ENCODE measurements at places on chromosomes 6 and 20.
A peak's percentile ranks its signal among the peaks of the same experiment; 100 is the strongest.

GRCh38 chr6:157045831-157046454 is 268.8 kb downstream of the ARID1B start:
- no peak for DNase-seq

DNA sequence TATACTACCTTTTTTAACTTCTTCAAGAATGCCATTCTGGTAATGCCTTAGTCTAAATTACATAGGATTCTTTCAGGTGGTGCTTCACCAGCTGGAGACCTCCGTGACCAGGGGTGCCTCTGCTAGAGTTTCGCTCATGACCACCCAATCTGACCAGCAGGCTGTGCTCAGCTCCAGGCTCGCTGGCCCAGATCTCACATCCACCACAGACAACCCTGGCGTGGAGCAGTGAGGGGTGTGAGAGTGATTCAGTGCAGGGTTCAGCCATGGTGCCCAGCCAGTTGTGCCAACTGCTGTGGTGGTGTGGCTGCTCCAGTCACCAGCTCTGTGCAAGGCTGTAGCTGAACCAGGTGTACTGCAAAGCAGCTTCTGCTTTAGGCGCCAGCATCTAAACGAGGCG is 198.6 kb downstream of the MMUT start:
- no peak for DNase-seq

GRCh38 chr6:43159599-43159998 is 11.5 kb upstream of the SRF start:
- no peak for DNase-seq

- no peak for DNase-seq
Measured at GRCh38 chr6:112004201-112005012, 49.5 kb upstream of the CCN6 start.

- no peak for DNase-seq
Measured at GRCh38 chr6:102549221-102549874, 1155.8 kb downstream of the GRIK2 start.

DNA sequence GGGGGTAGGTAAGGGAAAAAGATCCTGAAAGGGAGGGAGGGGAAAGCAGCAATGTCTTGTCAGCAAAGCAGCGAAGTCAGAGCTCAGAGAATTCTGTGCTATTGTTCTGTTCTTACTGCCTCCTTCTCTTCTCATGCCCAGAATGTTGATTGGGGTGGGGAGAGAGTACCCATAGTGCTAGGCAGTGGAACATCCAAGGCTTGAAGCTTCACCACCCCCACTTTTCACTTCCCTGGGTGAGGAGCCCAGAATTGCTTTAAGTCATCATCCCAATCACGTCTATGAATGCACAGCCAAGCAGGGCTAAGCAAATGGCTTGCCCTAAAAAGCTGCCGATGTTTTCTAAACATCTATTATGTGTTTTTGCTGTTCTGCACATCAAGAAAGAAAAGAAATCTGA is 16.5 kb downstream of the REPS1 start:
- DNase-seq: no peak

DNA sequence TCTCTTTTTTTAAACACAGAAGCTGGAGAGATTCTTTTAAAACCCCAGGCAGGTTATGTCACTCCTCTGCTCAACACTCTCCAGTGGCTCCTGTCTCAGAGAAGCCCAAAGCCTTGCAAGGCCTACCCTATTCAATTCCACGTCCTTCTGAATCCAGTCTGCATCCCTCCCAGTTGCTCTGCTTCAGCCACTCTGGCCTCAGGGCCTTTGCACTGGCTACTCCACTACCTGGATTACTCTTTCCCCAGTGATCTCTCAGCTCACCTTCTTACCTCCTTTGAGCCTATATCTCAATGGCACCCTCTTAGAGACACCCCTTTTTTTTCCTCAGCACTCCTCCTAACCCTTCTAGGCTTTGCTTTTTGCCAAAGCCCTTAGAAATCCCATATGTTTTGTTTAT is 185.8 kb downstream of the CLIC5 start:
- no peak for DNase-seq

DNA sequence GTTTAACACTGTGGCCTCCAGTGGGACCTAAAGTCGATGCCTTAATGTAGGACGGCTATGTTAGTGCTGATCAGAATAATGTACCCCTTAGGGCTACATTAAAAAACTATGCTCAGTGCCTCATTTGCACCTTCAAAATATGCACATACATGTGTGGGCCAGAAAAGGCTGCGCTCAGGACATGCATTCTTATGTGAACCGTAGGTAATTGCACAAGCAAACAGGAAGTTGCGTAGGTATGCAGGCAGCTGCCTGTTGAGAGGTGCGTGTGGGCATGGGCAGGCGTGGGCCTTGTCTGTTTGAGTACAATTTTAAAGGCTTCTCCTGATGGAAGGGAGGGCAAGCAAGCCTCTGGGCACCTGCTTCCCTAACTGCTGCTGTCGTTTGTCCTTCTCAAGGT is 116.2 kb upstream of the JAG1 start:
- DNase-seq: no peak

GRCh38 chr6:24721461-24722215 is 2.7 kb upstream of the C6orf62 start:
- no peak for DNase-seq

DNA sequence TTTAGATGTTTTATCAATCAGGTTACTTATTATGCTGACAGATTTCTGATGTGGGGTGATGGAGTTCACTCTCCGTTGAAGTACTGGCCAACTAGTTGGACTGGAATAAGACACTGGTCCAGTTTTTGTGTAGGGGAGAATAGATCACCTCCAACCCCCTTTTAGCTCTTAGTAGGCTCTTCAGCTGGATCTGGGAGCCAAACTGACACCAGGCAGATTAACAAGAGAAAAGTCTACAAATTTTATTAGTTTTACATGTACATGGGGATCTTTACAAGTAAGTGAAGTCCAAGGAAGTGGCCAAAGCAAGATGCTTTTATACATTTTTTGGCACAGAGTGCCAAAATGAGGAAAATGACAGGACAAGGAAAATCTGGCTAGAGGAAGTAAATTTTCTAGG is 107.1 kb downstream of the UBE3D start:
- DNase-seq: no peak

DNA sequence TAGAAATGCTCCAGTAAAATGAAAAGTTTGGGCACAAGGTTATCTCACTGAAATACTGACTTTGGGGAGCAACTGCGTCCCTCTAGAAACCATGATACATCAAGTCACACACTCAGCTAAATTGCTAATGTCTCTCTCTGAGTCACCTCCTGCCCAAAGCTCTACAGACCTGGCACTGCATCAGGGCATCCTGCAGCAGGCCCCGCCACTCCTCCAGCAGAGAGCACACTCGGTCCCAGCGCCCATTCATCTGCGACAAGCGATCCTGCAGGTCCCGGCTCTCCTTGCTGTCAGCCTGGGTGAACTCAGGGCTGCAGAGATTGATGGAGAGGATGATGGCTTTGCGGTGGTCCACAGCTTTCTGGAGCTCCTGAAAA is 329.0 kb downstream of the ESR1 start:
- no peak for DNase-seq

DNA sequence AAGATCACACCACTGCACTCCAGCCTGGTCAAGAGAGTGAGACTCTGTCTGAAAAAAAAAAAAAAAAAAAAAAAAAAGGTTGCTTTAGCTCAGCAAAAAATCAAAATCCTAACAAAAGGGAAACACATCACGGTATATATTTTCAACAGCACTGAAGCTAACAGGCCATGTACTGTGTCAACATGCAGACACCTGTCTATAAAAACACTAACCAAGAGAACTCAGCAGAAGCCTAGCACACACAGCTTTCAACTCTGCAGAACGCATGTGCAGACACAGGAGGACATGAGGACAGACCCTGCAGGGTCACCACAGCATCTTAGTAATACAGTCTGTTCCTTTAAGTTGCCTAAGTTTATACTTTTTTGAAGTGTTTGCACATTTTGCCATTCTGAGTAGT is 13.5 kb downstream of the NINL start:
- DNase-seq: no peak

DNA sequence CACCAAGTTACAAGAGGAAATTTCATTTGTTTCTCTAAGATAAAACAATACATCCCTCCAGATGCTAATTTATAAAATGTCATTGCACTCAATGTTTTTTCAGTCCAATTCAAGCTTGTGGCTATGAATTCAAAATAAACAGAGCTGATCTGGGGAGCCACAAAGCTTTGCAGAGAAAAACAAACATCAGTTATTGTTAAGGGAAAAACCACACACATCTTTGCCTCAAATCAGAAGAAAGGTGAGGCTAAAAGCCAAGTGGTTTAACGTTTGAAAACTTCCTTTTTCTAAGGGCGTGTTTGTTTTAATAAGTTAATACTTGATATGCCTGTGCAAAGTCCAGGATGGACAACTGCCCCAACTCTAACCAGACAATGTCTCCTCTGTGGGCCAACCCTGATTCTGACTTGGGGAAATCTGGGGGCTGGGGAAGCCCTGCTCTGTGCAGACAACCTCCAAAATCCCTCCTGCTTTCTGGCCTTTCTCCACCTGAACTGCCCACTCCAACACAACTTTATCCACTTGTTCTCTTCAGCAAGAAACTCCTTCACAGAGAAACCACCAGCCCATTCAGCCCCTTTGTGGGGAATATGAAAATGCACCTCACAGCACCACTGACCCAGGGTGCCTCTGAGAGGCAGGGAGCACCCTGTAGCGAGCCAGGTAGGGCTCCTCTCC is 44.6 kb upstream of the NT5E start:
- no peak for DNase-seq

- no peak for DNase-seq
Measured at GRCh38 chr6:32213649-32214048, 10.2 kb downstream of the NOTCH4 start.

GRCh38 chr20:44028003-44028730 is 113.5 kb downstream of the TOX2 start:
- no peak for DNase-seq

- DNase-seq: no peak
Measured at GRCh38 chr20:37711994-37712964, 18.4 kb downstream of the CTNNBL1 start.

DNA sequence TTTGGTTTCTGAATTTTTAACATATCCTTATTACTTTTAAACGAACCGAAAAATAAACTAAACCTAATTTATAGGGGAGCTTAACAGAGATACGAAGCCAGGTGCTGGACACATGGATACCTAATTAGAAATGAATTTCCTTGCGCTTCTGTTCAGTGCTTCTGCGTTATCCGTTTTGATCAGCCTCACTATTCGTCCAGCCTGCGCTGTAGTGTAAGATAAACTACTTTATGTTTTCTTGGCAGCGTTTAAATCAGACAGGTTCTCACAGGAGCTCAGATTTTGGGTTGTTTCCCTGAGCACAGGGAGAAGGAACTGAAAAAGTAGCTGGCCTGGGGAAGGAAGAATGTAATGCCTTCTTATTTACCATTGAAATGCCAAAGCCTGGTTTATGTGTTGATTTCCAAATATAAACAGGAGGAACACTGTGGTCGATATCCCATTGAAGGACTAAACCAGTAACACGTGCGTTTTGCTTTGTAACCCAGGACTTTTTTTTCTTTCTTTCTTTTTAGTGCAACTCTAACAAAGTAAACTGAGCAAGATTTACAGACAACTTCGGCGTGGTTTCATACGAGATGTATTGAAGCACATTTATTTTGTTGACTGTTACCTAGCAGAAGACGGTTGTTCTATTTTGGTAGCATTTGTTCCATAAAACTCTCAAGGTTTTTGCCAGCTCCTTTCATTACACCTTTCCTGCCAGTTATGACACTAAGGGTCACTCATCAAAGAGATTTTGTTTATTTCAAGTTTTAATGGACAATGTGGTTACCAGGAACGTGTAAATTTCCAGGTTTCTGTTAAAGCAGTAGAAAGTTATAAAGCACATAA is 214.8 kb upstream of the HEY2 start:
- DNase-seq: no peak

- DNase-seq: no peak
Measured at GRCh38 chr6:12119085-12119588, 107.0 kb downstream of the HIVEP1 start.

DNA sequence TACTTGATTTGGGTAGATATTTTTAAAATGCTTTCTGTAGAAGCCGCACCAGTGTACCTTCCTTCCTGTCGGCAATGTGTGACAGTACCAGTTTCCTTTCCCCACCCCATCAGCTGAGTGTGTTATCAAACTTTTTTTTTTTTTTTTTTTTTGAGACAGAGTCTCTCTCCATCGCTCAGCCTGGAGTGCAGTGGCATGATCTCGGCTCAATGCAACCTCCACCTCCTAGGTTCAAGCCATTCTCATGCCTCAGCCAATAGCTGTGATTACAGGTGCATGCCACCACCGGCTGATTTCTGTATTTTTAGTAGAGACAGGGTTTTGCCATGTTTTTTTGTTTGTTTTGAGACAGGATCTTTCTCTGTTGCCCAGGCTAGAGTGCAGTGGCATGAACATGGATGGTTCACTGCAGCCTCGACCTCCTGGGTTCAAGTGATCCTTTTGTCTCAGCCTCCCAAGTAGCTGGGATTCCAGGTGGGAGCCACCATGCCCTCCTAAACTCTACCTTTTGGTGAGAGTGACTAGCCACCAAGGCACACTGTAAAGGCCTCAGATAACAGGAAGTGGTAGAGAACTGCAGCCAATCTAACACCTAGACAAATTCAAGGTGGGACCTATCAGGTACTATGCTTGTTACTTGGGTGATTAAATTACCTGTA is 26.5 kb upstream of the ZBTB22 start:
- DNase-seq: peak; percentile 72

DNA sequence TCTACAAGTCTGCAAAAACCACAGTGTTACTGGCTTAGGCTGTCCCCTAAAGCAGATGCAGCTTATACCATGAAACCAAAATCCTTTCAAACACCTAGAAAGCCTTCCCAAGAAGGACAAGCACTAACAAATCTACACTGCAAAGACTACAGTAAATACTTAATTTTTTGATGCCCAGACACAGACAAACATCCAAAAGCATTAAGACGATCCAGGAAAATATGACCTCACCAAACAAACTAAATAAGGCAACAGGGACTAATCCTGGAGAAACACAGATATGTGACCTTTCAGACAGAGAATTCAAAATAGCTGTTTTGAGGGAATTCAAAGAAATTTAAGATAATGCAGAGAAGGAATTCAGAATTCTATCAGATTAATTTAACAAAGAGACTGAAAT is 423.5 kb downstream of the COL12A1 start:
- DNase-seq: no peak

GRCh38 chr6:8707956-8708772 is 272.8 kb upstream of the SLC35B3 start:
- no peak for DNase-seq

- no peak for DNase-seq
Measured at GRCh38 chr20:63659370-63659769, 1.3 kb downstream of the RTEL1 start.

DNA sequence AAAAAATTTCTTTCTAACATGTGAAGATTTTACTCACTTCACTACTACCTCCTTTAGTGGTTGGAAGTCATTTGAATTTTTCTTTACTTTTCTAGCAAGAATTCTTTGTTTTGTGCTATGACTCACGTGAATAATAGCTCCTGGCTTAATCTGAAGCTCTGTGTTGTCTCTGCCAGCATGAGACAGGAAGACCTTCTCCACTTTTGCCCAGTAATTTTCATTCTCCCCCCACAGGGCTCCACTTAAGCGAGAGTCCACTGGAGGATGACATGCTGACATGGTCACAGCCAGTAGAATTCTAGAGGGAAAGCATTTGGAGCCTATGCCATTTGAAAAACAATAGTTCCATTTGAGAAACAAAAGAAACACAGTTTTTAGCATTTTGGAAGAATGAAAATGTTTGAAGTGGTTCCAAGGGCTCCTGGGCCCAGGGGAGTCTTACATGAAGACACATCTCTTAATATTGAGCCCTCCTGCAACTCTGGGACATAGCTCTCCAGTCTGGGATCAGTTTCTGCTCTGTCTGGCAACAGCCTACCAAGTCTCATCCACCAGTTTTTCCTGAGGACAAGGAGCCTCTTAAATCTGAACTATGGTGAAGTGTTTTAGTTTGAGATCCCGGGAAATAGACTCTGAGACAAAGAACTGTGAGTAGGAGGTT is 231.4 kb downstream of the PAX1 start:
- no peak for DNase-seq

GRCh38 chr6:53139841-53140413 is 8.7 kb downstream of the GCM1 start:
- no peak for DNase-seq
